Kidney tubule cell (primary cell): ENCODE measurements at places on chromosomes 11 and 22.
A peak's percentile ranks its signal among the peaks of the same experiment; 100 is the strongest.

DNA sequence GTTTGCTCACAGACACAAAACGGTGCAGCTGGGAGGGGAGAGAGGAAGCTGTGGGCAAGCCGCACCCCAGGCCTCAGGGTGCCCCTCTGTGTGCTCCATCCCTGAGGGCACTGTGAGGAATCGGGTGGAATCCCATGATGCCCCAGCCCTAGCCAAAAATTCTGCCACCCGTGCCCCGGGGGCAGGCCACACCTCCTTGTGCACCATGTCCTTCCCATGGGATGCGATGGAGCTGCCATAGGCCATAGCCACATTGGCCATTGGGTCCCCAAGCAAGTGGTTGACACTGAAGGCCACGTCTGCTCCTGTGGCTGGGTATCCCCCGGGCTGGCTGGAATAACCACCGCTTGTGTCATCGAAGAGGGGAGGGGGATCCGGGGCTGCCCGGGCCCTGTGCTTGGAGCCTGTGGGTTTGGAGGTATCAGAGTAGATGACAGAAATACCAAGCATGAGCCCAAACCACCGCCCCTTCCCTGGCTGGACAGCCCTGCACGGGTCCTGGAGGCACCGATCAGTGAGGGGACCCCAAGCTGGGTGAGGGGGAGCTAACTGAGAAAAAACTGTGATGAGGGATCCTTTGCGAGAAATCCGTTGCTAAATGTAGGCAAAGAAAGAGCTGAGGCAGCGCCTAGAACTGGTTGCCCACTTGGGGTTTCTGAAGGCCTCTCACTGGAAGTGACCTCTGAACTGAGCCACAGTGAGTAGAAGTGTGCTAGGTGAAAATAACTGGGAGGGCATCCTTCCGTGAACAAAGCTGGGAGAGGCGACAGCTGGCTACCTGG is 863 bp downstream of the YIF1A start:
- no peak for DNase-seq

GRCh38 chr11:11916981-11917399 is 75.2 kb downstream of the USP47 start:
- DNase-seq = peak; percentile 53

- DNase-seq = no peak
Measured at GRCh38 chr11:99238401-99238800, 217.7 kb downstream of the CNTN5 start.

DNA sequence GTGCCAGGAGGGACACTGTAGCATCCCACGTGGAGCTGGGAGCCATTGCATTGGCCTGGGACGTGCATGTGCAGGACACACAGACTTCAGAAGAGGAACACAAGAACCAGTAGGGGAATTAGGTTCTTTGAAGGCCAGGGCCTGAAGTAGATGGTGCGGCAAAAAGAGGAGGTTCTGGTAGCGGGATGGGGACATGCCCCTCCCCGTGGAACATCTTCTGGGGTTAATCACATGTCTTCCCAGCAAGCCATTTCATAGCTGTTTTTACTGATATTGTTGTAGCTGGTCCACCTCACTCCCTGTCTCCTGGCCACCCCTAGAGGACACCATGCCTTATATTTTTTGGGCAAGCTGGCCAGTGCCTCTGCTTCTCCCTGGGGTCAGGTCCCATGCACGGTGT is 74.3 kb downstream of the SCN3B start:
- DNase-seq = no peak

DNA sequence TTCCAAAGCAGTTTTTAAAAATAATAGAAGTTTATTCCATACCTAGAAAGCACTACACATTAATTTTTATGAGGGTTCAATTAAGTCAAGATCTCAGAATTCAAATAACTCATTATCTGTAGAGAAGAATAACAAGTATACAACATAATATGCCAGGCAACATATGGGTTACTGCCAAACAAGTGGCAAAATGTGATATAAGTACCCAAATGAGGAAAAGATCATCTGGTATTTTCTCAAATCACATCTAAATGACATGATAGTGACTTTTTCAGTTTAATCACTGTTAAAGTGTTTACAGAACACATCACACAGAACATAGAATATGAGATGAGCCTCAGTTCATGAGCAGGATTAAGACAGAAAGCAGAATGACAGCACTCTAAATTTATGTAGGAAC is 123.3 kb downstream of the FCHSD2 start:
- DNase-seq = no peak

DNA sequence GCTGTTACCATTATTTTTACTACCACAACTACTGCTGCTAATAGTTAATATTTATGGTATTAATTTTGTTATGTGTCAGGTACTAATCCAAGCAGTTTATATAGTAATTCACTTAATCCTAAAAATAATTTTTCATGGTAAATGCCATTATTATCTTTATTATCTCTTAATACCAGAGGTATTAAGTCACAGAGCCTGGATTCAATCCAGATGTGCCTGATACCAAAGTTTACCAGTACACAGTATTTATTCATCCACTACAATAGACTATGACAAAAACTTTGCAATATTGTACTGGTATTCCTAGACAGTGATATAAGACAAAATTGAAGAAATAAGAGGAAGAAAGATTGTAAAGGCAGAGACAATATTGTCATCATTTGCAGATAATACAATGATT is 24.5 kb downstream of the MAP6 start:
- no peak for DNase-seq

GRCh38 chr11:45756384-45757010 is 48.5 kb upstream of the SLC35C1 start:
- DNase-seq = no peak

- no peak for DNase-seq
Measured at GRCh38 chr11:17036666-17037658, 22.7 kb upstream of the PLEKHA7 start.

DNA sequence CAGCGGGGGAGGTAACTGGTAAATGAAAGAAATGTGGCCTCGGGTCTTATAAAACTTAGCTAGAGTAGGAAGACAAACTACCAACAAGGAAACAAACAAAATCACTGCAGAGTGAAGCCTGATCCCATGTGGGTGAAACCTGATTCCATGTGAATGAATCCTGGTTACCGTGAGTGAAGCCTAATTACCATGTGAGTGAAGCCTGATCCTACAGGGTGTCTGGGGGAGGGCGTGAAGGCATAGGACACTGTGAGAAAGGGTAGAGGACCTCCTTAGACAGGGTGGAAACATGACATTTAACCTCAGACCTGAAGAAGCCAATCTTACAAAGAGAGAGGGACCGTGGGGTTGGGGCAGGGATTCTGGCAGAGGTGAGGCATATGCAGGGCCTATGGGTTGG is 106.2 kb upstream of the USP47 start:
- no peak for DNase-seq

GRCh38 chr11:90204832-90205646 is 17.8 kb downstream of the CHORDC1 start:
- DNase-seq = peak; percentile 66

- peak; percentile 56 for DNase-seq
Measured at GRCh38 chr22:32926600-32926999, 125.1 kb downstream of the TIMP3 start.

- peak; percentile 14 for DNase-seq
Measured at GRCh38 chr11:20668844-20669819, at the start of gene NELL1. Gene NELL1 (plus strand): TSS chr11:20669586.

DNA sequence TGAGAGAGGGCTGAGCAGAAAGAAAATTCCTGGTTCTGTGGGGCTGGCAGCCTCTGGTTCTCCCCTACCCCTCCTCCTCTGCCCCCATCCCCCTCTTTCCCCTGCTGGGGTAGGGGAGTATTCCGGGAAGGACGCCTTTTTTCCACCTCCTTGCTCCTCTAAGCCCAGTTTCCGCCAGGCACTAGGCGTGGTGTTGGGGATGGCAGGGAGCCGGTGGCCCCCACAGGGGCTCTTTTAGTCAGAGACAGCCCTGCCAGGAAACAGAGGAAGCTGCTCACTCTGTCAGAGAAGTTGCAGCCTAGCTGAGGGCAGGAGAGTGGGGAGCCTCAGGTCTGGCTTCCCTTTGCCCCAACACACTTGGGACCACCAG is 15.6 kb upstream of the ARHGEF17 start:
- no peak for DNase-seq

GRCh38 chr22:29093030-29093429 is 20.2 kb downstream of the KREMEN1 start:
- DNase-seq = no peak

DNA sequence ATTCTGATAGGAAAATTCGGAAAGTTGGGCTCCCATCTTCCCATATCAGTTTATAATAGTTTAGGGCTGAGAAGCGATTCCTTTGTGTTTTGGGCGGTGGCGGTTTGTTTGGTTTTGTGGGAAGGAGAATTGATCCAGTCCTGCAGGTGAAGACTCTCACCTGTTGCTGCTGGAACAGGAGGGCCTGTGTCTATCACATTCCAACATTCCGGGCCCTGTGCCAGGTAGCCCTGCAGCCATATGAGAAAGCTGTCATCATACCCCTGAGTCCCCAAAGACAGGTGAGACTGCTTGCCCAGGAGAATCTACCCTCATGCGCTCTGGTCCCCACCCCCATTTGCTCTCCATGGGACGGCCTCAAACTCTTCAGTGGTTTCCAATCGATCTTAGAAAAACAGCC is 62.1 kb downstream of the TRAF6 start:
- DNase-seq = peak; percentile 68

GRCh38 chr11:86292912-86293616 is 9.0 kb upstream of the HIKESHI start:
- no peak for DNase-seq

DNA sequence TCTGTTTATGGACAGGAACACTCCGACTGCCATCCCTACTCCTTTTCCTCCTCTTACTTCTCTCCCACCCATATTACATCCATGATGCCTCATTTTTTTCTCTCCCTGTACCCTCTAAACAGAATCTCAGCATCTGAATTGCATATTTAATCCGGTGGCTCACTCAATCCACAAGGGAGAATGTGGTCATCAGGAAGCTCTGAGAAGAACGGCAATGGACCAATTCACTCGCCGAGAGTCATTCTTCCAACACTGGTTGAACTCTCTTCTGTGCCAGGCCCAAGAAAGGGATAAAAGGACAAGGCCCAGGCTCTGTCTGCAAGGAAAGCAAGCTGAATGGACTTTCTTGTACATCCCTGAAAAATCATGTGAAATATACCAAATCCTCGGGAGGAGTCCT is 15.9 kb downstream of the MAP6 start:
- no peak for DNase-seq

DNA sequence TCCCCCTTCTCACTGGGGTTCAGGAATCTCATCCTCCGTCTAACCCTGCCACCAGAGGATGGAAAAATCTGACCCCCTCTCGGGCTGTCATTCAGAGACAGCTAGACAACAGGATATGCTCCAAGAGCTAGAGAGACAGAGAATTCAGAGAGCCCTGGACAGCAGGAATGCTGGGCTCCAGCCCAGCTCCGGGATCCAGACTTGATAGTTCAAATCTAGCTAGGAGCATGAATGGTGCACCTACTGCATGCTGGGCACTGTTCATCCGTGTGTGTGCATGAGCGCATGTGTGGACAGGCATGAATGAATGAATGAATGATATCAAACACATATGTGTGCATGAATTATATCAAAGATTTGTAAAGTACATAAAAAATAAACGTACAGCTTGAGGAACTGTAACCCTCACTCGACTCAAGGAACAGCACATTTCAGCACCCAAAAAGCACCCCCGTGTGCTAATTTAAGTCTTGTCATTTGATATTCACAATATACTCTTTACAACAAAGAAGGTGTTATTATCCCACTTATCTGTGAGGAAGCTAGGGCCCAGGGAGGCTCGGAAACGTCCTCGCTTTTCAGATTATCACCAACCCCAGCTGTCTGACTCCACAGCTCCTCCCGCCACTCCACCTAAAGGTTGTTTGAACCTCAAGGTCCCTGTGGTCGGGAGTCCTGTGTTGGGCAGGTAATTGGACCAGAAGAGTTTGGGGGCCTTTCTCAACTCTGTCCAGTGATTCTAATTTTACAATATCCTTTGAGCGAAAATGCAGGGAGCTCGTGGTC is 640 bp upstream of the VSIG10L2 start:
- no peak for DNase-seq

- DNase-seq = peak; percentile 69
Measured at GRCh38 chr11:18853086-18853720, 61.6 kb upstream of the PTPN5 start.

GRCh38 chr11:69217276-69218105 is 61.8 kb downstream of the SMIM38 start:
- no peak for DNase-seq

DNA sequence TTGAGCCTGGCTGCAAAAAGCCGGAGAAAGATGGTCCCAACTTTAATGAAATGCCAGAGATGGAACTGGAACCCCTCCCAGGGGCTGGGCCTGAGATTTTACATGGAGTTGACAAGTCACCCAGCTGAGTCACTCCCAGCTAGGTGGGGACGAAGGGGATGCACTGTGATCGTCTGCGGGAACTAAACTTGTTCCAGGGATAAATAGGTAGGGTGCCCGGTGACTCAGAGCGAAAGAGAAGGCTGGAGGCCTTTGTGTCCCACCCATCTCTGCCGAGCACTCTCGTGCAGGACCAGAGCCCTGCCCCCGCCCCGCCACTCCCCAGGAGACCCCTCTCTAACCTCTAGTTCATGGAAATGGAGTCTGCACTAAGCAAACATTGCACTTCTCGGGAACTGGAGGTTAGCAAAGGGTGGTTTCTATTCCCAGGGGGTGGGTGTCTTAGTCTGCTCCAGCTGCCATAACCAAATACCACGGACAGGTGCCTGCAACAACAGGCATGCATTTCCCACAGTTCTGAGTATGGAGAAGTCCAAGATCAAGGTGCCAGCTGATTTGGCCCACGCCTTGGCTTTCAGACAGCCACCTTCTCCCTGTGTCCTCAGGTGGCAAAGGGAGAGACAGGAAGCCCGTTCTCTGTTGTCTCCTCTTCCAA is 60.7 kb upstream of the FADD start:
- DNase-seq = no peak

DNA sequence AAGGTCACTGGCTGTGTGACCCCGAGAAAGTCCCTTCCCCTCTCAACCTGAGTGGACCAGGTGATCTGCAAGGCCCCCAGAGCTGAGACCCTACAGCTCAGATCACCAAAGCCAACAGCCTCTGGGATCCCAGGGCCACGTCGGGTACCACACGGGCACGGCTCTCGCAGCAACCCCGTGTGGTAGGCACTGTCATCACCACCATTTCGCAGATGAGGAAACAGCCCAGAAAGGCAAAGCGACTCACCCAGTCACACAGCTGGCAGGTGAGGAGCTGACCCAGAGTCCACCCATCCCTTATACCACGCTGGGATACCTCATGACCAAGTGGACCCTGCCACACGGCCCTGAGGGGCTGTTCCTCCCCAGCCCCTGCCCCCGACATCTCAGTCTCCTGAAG is 2.8 kb downstream of the ATP5MGL start:
- peak; percentile 55 for DNase-seq

- DNase-seq = no peak
Measured at GRCh38 chr11:115077740-115078139, 399.4 kb downstream of the NXPE2 start.
